Erythroblast (primary cell): ENCODE measurements at places on chromosomes 11 and 22.
A peak's percentile ranks its signal among the peaks of the same experiment; 100 is the strongest.

- DNase-seq: no peak
Observed at GRCh38 chr11:74025467-74026166, 16.7 kb upstream of the UCP3 start.

DNA sequence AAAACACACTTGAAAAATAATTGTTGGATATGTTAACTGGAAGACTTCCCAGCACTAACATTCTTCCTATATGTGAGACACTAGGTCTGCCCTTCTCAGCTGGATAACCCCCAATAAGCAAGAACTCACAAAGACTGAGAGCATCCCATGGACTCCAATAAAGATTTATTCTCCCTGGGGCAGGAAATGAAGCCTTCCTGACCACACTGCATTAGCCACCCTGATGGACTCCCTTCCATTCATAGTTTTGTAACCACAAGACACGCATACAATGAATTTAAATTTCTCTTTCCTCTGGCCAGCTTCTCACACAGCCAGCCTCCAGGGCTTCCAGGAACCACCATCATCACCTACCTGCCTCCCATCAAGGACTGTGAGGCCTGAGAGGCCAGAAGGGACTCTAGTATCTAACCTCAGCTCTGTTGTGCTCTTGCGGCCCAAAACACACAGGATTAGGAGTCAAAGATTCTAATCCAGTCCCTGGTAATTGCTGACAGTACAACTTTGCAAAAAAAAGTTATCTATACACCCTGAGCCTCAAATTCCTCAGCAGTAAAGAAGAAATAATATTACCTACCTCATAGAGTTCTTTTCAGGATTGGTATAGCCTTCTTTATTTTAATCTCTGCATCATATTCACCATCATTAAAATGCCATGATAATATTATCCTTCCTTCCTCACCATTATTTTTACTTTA, 45.6 kb upstream of the GDPD4 start:
- DNase-seq: no peak

DNA sequence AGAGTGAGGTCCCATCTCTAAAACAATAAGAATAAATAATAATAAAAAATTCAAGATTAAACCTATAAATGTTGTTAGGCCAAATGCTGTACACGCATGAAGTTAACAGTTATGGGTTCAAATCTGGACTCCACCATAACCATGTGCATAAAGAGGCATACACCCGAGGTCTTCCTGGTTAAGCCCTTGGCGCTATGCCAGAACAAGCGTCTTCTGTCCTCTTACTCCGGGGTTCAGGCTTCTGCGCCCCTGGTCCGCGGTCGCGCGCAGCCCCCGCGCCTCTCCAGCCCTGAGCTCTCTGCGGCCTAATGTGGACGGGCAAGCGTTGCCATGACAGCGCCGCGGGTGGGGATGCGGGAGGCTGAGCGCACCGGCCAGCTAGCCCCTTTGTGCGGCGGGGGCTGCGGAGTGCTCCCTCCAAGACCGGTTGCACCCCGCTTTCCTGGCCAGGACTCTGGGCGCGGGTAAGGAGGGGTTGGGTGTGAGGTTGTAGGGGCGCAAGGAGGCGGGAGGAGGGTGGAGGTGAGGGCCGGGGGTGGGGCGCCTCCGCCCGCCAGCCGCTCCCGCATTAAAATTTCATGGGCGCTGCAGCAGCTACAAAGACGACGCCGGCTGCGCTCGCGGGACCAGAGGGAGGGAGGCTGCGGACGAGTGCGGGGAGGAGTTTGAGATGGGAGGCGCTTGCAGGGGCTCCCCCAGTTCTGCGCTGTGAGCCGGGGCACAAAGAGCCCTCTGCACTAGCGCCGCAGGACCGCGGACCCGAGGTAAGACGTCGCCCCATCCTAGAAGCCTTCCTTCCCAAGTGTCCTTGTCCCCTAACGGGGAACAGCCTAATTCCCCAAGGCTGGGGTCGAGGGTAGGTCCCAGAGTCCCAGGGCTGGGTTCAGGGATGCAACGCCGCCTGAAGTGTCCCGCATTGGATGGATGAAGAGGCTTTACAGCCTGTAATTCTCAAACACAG, at the start of gene MIAT:
MIAT (plus strand) TSS at position 698 of the 961 bp plus-strand sequence.
- DNase-seq: peak; percentile 70

DNA sequence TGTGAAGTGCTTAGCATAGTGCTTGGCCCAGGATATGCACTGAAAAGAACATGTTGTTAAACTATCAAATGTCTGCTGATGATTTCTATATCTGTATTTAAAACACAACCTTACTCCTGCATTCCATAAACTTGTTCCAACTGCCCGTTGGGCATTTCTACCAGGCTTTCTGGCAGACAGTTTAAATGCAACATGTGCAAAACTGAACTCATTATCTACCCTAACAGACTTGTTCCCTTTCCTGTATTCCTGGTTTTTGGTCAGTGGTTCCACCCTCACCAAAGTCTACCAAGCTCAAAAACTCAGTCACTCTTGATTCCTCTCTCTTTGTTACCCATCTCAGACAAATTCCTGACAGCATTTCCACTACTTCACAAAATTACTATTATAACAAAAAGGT, 6.5 kb upstream of the RAB38 start:
- DNase-seq: no peak

DNA sequence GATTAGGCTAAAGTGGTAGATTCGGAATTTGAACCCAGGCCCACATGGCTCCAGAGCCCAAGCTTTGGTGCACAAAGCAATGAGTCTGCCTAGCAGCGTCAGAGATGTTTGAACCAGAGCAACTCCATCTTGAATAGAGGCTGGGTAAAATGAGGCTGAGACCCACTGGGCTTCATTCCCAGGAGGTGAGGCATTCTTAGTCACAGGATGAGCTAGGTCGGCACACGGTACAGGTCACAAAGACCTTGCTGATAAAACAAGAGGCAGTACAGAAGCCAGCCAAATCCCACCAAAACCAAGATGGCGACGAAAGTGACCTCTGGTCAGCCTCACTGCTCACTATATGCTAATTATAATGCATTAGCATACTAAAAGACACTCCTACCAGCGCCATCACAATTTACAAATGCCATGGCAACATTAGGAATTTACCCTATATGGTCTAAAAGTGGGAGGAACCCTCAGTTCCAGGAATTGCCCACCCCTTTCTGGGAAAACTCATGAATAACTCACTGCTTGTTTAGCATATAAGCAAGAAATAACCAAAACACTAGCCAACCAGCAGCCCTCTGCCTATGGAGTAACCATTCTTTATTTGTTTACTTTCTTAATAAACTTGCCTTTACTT, 40.3 kb upstream of the DAGLA start:
- DNase-seq: peak; percentile 29

DNA sequence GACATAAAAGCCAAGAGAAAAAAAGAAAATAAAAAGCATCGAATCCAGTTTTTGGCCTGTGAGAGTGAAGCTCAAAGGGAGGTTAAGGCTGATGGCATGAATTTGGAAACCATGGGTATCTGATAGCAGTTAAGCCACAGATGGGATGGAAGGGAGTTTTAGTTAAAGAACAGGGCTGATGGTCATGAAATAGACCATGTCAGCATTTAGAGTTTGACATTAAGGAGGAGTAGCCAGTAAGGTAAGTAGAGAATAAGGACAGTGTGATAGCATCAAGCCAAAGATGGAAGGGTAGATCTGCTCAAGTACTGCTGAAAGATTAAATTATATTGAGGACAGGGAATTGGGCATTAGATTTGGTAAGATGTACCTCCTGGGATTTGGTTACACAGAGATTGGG, 826.5 kb downstream of the NTM start:
- DNase-seq: no peak

GRCh38 chr11:75241906-75242644, 1.5 kb downstream of the TPBGL start:
- no peak for DNase-seq

DNA sequence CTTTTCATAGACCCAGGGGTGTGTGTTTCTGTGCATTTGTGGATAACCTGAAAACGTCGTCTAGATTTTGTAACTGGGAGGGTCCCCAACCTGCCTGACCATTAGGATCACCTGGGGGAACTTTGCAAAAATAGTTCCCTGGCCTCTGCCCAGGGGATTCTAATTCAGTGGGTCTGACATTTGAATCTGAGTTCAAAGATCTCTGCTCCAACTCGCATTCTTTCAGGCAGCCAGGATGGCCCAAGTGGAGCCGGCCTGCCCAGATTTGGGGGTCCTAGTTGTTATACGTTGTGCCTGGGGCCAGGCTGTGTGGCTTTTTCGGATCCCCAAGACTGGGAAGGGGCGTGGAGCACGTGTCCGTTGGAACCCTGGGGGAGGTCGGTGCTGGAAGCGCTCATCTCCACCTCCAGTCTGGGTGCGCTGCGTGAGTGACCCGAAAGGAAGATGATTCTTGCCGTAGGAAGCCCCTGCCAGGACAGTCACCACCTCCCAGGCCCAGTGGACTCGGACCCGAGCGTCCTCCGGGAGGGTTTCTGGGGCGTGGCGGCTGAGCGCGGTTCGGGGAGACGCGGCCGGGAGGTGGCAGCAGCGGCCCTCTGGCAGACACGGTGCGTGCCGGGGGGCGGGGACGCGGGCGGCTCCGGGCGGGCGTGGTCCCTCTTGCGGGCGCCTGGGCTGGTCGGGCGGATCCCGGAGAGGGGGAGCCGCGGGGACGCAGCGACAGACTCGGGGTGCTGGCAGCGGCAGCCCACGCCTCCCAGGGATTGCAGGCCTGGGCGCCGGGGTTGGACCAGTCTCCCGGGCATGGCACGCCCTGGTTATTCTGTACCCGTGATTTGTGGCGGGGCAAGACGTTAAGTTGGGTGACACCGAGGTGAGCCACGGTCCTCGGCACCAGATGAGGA, 29.2 kb upstream of the PLET1 start:
- DNase-seq: peak; percentile 91

DNA sequence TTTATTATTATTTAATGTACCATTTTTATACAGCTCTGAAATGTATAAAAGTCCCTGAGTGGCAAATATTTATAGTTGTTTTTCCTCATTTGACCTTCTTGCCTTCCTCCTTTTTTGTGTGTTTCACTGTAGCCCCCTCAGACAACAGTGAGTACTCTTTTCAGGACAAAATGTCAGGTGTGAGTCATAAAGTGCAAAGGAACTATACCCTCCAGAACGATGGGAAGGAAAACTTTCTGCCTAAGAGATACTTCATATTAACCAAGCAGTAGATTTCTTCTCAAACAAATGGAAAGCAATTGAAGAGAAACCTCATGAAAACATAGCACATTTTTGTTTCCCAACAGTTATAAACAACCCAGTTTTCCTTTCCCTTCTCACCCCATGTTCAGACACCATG, 16.1 kb upstream of the MS4A7 start:
- no peak for DNase-seq

DNA sequence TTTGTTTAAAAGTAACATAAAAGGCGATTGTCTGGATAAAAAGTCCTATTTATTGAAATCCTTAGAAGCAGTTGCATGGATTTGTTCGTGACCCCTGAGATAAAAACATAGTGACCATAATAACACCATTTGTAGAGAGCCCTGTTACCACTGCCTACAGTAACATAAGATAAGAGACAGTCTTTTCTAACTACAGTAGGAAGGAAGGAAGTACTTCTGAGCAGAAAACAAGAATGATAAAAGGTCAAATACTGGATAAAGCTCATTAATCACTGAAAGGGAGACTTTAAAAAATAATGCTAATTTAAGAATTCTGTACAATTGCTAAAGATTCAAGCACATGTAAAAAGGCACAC, 47.1 kb upstream of the SOX6 start:
- no peak for DNase-seq

- peak; percentile 6 for DNase-seq
Observed at GRCh38 chr11:22730319-22730718, 63.9 kb downstream of the GAS2 start.

- DNase-seq: no peak
Observed at GRCh38 chr22:44372611-44373010, 59.9 kb upstream of the SHISAL1 start.

GRCh38 chr11:120978701-120979100, 45.2 kb upstream of the TBCEL start:
- DNase-seq: no peak

DNA sequence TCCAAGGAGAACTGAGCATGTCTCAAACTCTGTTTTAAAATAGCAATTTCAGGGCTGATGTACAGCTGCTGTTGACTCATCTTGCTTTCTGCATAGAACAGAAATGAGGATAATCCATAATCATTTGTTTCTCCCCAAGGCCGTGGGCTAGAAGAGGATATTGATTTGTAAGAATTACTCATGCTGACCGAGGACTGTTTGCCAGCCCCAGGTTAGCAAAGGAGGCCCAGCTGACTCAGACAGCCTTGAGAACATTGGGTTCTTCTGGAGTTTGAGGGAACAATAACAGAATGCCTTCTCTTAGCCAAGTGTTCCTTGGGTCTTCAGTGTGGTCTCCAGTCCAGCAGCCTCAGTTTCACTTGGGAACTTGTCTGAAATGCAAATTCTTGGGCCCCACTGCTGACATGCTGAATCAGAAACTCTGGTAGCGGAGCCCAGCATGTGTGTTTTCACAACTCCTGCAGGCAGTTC, 92.0 kb downstream of the ZC3H12C start:
- DNase-seq: no peak

DNA sequence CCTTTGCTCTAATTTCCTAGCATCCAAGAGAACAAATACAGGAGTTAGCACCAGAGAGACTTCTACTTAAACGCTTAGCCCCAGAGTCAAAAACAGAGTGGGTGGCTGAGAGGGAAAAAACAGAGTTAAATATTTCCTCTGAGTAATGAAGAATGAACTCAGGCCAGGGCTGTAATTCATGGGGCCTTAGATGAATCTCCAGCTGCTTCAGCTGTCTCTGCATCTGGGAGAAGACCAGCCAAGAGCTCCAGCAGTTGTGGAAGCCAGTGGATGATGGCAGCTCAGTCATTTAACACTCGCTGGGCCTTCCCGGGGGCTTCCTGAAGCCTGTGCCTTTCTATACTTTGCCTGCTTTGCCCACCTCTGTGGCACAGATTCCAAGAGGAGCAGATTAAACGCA, 5.7 kb upstream of the ADAMTS15 start:
- no peak for DNase-seq

- no peak for DNase-seq
Observed at GRCh38 chr11:120089036-120090001, 48.6 kb downstream of the TRIM29 start.

DNA sequence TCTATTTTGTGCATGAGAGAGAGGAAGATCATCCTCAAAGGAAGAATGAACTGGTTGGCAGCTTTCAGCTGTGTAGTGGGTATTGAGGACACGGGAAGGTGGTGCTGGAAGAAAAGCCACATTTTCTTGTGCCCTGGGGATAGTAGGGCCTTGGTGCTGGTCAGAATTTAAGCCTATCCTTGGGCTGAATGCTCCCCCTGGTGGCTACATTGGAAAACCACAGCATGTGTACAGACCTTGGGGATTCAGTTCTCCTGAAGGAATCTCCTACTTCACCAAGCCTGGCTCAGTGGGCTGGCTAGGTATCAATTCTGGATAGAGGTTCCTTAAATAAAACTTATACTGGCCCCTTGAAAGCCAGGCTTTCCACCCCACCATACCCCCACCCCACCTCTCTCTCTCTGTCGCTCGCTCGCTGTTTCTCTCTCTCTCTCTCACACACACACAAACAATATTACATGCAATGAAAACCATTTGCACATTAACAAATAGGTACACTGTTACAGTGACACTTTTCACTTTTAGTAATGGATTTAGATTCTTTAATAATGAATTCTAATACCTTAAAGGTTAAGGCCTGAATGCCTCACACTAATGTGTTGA, 2.8 kb upstream of the OR51M1 start:
- peak; percentile 88 for DNase-seq
